NCI-H1092 treated with DMSO at 0.1 percent for 48 hours (cell line): ENCODE measurements at places on chromosomes 5 and 9.
A peak's percentile ranks its signal among the peaks of the same experiment; 100 is the strongest.

DNA sequence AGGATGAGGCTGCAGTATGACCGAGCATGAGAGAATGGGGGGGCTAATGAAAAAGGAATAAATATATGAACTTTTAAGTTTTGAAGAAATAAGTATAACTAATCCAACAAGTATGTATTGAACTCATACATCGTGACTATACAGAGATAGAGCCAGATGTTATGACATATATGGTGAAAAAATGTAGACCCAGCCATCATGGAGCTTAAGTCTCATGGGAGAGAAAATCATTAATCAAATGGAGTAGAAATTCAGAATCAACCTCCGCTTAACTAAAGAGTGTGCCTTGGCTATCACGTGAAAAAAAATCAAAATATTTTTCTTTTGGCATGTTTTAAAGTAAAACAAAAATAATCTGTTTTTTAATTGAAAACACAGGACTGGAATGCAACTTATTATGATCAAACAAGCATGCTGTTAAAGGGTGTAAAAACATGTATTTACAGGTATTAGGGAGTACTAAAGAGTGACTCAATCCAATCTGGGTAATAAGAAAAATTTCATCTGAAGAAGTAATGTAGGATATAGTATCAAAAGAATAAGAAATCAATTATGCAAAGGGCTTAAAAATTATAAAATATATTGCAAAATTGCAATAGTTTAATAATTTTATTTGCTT is 868.5 kb upstream of the NUDT12 start:
- DNase-seq, result no peak

GRCh38 chr9:121924700-121925099 is 168.4 kb downstream of the TTLL11 start:
- no peak for DNase-seq

DNA sequence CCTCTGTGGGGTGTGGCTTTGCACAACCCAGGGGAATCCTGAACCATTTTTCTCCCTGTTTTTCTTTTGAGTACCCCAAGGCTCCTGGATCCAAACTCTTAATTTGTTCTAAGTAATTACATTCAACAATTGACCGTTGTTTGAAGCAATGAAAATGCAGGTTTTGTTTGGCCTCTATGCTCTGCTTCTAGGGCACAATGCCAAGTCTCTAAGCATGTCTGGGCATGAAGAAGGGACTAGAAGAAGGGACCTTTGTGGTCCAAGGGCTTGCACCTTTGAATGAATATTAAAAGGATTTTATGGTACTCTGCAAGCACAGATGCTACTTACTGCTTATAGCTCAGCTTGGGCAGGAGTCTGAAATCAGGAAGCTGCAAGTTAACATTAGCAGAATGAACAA is 6.6 kb upstream of the ENC1 start:
- no peak for DNase-seq

DNA sequence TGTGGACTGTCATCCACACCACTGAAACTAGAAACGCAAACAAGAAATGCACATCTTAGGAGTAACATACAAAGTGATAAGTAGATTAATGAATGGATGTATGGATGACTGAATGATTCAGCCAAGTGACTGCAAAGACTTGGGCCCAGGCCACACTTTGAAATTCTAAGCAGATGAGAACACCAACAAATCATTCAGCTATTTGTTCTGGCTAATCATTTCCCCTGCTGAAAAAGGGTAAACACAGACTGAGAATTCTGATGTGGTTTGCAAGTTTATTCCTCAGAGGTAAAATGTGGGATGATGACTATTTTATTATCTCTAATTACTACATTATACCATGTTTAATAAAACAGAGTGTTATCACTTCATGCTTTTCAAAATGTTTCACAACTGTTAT is 163.2 kb upstream of the ADAMTS16 start:
- DNase-seq, result no peak

DNA sequence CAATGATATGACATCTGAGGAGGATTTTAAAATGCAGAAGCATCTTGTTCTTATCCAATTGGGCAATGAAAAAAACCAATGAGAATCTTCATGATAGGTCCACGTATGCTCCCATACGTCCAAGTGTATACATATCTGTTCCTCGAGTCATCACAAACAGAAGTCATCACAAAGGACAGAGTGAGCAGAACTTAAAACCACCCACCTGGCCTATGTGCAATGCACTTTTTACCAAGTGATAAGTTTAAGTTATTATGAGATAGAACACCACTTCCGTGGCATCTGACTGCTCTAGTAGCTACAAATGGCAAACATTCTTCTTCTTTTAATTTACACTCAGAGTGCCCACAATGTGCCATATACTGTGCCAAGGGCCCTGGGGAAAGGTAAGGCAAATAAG is 82.4 kb downstream of the PPP2R2B start:
- DNase-seq, result no peak

DNA sequence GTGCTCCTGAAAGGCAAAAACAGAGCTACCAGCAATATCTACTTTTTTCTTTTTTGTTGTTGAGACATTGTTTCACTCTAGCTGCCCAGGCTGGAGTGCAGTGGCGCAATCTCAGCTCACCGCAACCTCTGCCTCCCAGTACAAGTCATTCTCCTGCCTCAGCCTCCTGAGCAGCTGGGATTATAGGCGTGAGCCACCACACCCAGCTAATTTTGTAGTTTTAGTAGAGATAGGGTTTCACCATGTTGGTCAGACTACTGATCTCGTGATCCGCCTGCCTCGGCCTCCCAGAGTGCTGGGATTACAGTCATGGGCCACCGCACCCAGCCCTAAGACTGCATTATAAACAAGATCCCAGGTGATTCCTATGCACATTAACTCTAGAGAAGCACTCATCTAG is 17.0 kb downstream of the PLPP1 start:
- DNase-seq, result no peak

GRCh38 chr9:108049671-108050494 is 560.3 kb upstream of the KLF4 start:
- DNase-seq, result no peak

DNA sequence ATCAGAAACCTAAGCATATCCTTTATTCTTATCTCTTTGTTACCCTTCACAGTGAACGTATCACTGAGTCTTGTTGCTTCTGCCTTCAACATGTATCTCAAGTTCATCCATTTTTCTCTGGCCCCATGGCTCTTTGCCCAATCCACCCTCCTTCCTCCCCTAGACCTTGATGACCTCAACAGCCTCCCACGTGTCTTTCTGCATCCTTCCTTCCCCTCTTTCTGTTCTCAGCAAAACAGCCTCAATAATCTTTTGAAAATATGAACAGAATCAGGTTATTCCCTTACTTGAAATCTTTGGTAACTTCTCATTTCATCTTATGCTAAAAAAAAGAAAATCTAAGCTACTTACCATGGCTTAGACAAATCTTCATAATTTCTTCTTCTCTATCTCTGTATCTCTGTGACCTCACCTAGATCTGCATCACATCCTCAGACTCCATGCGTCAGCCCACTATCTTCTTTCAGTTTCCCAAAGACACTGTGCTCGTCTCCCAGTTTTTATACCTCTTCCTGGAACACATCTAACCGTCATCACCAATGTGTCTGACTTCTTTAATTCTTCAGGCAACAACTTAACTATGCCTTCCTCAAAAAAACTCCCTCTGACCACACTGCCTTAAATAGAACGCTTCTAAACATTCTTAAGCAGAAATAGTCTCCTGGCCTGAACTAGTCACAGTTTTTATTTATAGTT is 208.0 kb downstream of the PARP8 start:
- no peak for DNase-seq

DNA sequence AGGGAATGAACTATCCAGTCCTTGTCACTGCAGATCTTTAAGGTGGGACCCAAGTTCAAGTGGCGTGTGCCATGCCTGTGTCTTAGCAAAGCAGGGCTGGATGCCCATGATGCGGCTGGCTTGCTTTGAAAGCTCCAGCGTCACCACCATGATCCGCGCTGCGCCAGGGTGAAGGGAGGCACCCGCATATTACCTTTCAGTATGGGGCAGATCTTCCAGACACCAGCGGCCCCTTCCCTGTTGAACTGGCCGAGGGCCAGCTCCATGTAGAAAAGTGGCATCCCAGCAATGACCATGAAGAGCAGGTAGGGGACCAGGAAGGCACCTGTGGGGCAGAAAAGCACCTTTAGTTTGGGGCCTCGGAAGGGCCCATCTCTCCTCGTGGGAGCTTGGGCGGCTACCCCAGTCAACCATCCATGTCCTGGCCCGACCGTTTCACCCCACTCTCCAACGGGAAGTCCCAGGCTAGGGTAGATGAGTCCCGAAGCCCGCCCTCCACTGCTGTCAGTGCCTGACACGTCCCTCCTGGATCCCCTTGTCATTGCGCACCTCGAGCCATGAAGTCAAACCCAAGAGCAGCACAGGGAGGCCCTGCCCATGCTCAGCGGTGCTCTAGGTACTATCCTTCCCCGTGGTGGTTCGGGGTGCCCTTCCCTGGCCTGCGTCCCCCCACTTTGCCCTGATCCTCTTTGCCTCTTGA is 3.9 kb downstream of the SLC6A3 start:
- no peak for DNase-seq

DNA sequence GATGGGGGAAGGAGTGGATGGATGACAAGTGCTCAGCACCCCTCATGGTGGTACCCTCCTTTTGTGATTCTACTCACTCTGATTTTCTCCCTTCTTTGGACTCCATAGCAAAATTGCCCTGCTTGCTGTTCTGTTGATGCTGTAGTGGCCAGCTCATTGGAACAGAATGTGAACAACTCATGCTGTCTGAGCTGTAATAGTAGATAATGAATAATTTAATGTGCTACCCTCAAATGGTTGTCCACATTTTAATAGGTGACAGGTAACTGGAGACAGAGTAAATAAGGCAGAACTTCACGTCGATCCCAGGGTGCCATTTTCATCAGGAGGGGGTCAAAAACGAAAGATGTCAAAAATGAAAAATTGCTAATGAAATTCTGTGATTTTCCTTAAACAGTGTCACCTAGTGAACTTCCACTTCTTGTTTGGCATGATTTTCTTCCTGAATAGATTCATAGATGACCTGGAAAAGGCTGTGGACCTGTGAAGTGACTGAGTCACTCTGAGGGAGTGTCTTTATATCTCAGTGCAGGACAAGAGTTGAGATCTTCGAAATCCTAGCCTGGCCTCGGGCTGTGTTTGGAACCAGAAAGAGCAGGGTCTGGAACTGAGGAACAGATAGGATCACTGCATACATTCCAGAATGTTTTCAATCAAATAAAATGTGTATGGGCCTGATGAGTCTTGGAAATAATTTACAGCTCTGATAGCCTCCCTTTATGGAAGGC is 270.2 kb downstream of the PSAT1 start:
- no peak for DNase-seq

DNA sequence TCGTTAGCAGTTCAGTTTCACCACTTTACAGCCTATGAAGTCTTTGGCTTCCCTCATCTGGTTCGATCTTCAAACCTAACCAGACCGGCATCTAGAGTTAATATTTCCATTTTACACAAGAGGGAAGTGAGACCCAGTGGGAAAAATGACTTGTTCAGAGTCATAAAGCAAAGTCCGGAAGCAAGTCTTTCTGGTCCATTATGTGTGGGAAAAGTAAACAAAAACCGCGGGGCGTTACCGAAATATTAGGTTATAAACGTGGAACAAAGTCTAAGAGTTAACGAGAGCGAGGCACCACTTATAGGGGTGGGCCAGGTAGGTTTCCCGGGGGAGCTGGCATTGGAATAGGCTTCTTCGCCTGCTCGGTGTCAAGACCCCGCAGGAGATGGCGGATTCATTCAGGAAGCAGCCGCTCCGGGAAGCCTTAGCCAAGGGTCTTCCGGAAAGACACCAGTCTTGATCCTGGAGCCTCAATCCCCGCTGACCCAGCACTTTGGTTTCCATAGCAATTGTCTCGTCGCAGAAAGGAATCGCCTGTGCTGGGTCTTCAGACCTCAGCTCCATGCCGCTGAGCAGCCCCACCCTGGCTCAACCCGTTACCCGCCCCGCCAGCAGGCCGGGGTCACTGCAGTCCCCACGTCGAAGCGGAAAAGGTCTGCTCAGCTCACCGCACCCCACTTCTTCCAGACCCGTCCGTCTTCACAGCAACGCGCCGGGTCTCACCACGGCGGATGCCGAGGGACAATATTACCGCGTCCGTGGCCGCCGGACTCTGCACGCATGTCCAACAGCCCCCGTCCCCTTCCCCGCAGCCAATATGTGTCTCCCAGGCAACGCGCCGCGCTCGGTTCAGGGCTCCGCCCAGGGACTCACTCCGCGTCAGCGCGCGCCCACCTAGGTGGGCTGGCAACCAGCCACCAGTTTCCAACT is at the start of gene C5orf52:
TSS of gene C5orf52 (plus strand) at position 872 of the 930 bp plus-strand sequence. CDS start 82 bp downstream, outside the sequence.
- DNase-seq, result peak; percentile 55

DNA sequence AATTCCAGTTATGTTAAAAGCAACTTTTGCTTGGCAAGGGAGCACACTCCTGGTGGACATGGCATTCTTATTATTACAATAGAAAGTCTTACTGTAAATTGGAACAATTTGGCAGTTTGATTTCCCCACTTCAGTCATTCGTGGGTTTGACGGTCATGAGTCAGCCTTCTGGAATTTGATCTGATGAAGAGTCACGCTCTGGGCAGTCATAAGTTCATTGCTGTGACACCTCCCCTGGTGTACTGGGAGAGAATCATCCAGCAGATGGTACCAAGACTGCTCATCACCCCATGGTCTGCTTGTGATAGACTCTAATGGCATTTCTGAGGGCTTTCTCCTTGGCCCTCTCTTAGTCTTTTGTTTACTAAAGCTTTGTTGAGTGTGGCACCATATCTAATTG is 53.8 kb downstream of the GLRA1 start:
- no peak for DNase-seq

DNA sequence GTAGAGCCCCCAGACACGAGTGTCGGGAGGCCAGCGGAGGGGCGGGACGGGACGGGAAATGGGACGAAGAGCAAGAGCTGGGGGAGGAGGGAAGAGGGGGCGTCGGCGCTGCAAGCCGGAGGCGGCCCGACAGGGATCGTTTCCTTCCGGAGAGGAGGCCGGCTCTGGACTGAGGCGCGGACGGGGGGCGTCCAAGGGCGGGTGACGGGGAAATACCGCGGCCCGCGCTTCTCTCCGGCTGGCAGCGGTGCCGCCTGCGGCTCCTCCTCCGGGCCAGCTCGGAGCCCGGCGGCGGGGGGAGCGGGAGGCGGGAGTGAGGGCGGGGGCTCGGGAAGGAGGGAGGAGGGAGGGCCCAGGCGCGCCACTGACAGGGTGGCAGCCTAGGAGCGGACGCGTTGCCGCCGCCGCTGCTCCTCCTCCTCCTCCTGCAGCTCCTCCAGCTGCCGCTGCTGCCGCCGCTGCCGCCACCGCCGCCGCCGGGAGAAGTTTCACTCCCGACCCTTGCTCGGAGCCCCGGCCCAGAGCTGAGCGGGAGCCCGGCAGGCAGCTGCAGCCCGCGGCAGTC is at the start of gene CHSY3:
TSS of gene CHSY3 (plus strand) at position 364 of the 565 bp plus-strand sequence.
- DNase-seq, result peak; percentile 26

DNA sequence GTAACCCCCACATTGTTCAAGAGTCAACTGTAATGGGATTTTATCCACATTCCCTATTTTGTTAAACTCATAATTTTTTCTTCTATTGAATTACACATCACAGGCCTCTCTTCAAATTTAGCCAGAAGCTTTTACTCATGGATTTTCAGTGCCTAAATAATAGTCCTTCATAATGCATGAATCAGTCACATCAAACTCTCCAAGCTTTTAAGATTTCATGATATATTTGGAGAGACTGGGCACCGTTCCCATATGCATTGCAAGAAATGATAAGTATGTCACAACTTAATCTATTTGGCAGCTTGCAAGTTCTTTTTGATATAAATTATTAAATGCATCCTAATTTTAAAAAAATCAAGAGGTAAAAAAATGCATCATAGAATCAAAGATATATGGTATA is 465.9 kb downstream of the DMAC1 start:
- no peak for DNase-seq
